ENCODE measurements at places on chromosomes 4 and X. TPM values are rescaled to one million over a fixed set of nuclear protein-coding genes. Genes with fewer than 3 reads are reported as not detected.

- DNase-seq: no peak
Measured at GRCh38 chr4:100540131-100540530, 22.3 kb upstream of the EMCN start.

- no peak for DNase-seq
Measured at GRCh38 chr4:10753336-10753735, 68.8 kb upstream of the CLNK start.

DNA sequence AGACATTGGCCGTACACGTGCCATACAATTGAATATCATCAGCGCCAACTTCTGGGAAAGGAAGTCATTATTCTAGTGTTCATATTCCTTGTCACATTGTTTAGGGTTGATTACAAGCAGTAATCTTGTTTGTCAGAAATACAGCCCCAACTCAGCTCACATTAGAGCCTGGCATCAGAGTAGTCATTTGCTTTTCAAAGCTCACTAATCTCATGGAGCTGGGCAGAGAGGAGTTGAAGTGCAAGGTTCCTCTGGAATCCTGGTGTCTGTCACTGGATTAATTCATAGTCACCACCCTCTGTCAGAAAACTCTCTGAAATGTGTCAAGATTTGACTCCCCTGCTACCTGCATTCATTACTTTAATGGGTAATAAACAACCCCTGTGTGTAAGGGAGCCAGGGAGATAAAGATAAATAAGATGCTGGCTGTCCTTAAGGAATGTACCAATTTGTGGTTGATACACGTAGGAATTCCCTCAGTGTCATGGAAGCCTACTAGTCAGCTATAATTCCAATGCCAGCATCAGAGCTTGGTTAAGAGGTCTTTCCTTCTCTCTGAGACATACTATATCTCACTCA lies 43.7 kb upstream of the S100G start:
- DNase-seq: no peak

DNA sequence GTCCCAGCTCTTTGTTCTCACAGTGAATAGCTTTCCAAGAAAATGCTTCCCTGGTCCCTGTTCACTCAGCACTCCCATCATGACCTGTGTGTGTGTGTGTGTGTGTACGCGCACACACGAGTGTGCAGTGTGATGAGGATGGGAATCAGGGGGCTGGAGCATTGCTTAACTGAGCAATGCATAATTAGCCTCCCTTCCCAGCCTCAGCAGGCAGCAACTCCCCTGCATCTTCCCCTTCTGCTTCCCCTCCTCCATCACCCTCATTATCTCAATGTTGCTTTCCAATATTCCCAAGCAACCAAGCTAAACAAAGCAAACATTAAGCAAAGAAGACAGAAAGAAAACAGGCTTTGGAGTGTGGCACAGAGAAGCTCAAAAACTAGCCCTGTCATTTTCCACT lies 137.0 kb downstream of the RBM47 start:
- DNase-seq: no peak

- DNase-seq: no peak
Measured at GRCh38 chr4:185405296-185405999, 8.8 kb downstream of the ANKRD37 start.

DNA sequence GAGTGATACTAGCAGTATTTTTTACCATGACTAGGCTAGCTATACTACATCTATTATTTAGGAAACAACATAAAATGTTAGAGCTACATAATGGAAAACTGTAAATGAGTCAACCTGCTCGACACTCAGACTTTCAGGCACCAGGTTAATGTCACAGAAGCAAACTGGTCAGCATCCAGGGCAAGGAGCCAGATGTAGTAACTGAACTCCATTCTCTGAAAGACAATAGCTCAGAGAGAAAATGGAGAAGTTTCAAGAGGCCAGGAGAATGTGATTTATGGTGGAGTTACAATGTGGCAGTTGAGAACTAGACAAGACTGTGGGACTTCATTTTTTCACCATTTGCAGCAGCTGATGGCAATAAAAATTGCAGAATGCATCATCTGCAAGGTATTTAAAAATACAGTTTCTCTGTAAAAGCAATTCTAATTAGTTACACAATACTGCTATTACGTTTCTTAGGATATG lies 342.7 kb upstream of the PABPC4L start:
- no peak for DNase-seq

DNA sequence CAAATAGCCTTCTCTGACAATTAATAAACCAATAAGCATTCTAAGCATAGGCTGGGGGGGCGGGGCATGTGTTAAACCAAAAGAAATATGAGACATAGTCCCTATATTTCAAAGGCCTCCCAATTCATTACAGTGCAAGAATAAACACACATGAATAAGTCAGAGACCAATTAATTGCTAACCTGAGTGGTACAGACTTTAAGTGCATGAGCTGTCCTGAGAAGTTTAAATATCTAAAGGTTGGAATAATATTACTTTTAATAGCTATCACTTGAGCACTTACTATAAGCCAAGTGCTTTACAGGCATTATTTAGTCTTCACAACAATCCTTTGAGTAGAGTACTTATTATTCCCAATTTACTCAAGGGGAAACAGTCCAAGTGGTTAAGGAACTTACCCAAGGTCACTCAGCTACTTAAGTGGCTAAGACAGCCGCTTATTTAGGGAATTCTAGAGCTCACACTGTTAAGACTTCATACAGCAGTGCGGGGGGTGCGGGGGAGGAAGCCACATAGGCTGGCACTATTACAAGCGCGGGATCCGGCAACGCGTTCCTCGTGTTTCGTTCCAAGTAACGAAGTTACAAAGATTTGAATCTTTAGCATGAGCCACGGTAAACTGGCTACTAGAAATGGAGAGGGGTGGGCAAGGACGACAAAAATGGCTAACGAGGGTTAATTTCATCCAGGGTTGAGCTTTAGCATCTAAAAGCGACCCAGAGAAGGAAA lies 1.4 kb downstream of the THOC2 start:
- no peak for DNase-seq

BTC gene
- 0.35 TPM for total RNA-seq

CXCR3 gene
- total RNA-seq: 0.13 TPM

HELT gene
- total RNA-seq: not detected

All from cardiac septum (tissue), 1 donor.